ENCODE measurements at places on chromosomes 1 and 21.
A peak's percentile ranks its signal among the peaks of the same experiment; 100 is the strongest.

GRCh38 chr1:66282891-66283621, 250.9 kb upstream of the SGIP1 start:
- no peak for DNase-seq

DNA sequence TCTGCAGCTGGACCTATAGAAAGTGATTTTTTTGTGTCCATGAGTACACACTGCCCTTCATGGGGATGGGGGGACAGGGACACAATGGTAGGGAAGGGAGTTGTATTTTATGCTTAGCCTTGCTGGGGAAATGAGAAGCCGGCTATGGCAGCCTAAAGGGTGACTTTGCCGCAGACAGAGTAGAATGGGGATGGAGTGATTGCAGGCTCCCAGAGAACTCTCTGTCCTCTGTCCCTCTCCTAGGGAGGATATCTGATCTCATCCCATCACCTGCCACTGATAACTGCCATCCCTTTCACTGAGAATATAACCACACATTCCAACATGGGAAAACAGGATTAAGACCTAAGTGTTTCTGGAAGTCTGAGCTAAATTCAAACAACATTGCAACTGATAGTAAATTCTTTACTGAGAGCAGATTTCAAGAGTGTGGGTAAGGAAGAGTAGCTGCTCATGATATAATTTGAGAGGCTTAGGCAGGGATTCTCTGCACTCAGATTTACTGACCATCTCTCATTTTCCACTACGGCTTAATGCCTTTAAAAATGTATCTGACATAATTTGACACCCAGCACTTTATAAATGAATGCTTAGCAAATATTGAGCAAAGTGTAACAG, 13.9 kb downstream of the SH2D1B start:
- DNase-seq = peak; percentile 48

DNA sequence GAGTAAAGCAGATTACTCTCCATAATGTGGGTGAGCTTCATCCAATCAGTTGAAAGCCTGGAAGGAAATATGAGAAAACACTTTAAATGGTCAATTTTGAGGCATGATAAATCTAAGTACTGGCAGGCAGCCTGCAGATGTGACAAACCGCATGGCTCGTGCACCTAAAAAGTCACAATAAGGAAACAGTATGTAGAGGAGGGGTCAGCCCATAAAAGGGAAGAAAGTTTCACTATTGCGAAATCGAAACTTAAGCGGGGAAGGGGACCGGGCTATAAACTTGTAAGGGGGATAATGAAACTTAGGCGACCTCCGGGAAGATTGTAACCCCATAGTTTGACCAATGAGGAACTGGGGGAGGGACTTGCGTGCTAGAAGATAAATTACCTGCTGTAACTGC, 109.8 kb downstream of the PLPPR4 start:
- no peak for DNase-seq

- no peak for DNase-seq
Observed at GRCh38 chr1:200561856-200562214, 58.7 kb downstream of the KIF14 start.

GRCh38 chr1:7516929-7517328, 254.2 kb upstream of the VAMP3 start:
- no peak for DNase-seq

DNA sequence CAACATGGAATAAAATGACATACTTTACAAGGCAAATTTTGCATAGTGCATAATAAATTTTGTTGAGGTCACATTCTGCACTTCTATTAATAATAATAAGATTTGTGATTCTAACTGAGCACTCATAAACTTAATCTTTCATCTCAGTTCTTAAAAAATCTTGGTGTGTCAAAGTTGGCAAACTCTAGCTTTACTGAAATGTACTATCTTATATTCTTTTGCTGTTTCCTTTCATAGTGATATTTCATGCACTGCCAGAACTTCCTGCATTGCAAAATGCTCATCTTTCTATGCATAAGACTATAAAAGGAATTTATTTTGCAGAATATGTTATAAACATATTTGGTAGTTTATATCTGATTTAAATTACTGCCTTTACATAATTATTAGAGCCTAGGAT, 797.6 kb downstream of the ADGRL2 start:
- no peak for DNase-seq

- no peak for DNase-seq
Observed at GRCh38 chr1:179786815-179787685, 44.0 kb downstream of the FAM163A start.

DNA sequence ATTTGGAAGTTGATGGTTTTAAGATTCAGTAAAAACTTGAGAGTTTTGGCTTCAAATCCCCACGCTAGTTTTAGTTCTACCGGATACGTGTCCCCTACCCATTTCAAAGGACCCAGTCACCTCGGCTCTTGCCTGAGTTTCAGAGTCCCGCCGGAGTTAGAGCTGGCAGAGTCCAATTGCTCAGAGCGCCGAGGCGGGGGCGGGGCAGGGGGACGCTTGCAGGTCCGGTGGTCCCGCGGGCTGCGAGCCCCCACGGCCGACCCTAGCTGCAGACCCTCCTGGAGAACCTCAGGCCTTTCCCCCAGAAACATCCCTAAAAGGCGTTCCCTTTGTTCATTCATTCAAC, 765 bp upstream of the VPS45 start:
- DNase-seq = no peak

DNA sequence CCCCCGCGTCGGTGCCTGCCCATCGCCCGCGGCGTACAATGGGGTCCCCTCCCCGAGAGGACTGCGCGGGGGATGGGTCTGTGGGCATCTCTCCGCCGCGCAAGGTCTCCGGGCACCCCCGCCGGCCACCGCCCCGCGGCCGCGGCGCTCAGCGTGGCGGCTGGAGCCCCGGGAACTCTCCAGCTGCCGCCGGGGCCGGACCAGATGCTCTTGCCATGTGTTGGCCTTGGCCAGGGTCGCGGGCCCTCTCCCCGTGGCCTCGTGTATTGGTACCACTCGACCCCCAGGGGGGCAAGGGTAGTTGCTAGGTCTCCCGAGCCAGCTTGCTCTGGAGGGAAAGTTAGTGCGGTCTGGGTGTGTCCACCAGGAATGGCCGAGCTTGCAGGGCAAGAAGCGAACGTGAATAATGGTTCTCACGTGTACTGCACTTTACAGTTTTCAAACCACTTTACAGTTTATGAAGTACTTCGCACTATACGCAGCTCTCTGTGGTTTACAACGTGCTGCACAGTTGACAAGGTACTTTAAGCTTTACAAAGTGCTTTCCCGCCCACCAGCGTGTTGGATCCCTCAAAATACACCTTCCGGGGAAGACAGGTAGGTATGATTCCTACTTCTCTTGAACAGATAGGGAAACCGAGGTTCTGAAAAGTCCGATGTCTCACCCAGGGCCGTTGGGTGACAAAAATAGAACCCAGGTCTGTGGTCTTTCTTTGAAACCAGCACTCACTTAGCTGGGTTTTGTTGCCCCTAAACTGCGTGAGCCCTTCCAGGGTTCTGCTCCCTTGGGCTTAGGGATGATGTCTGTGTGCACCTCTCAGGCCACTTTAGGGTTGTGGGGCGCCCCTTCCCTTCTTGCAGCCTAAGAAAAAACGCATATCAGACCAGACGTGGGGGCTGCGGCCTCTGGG, 1.2 kb downstream of the EPHB2 start:
- peak; percentile 37 for DNase-seq

DNA sequence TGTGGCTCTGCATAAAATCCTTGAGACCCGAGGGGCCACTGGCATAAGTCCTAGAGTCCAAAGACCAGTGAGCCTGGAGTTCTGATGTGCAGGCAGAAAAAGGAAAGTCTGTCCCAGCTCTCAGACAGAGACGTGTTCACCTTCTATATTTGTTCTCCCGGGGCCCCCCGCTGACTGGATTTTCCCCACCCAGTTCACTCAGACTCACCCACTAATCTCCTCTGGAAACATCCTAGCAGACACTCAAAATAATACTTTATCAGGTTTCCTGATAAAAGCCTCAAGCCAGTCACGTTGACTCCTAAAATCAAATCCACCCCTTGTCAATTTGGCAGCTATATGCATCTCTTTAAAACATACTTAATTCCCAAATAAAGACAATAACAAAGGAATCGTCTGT, 1084.2 kb upstream of the NCAM2 start:
- DNase-seq = no peak

- no peak for DNase-seq
Observed at GRCh38 chr1:162138112-162138511, 68.6 kb downstream of the NOS1AP start.

DNA sequence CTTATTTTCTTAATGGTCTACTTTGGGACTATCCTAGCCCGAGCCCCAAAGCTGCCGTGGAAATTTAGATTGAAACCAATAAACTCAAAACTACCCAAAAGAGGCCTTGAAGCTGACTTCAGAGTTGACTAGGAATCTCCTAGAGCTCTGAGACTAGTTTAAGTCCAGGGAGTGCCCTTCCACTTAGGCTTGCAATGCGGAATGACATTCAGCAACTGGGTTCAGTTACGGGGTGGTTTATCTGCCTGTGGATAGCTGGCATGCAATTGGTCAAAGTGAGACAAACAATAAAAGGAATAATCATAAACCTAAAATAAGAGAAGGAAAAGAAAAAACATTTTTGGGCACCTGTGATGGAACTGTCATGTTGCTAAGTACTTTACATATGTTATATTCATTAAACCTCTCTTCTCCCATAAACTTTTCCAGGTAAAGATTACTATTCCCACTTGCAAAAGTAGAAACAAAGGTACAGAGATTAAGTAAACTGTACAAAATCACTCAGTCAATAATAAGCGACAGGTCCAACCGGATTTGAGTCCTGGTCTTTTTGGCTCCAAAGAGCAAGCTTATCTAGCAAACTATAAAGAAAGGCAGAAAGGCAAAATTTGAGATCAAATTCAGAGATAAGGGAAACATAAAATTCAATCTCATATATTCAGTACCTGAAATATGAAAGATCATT, 56.5 kb downstream of the GPATCH2 start:
- no peak for DNase-seq

DNA sequence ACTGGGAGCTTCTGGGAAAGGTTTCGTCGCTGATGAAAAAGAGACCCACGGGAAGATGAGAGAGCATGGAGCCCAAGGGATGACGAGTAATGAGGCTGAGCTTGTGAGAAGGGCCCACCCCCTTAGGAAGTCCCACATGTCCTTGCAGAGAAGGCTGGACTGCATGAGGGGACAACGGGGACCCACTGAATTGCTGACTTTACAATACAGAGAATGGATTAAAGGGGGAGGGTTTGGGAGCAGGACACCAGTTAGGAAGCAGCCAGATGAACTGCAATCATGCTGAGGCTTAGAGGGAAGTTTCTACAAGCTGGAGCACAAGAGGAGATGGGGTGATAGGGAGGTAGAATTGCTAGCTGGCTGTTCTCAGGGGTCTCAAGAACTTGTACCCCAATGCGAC, 5.5 kb upstream of the TMEM51 start:
- no peak for DNase-seq

DNA sequence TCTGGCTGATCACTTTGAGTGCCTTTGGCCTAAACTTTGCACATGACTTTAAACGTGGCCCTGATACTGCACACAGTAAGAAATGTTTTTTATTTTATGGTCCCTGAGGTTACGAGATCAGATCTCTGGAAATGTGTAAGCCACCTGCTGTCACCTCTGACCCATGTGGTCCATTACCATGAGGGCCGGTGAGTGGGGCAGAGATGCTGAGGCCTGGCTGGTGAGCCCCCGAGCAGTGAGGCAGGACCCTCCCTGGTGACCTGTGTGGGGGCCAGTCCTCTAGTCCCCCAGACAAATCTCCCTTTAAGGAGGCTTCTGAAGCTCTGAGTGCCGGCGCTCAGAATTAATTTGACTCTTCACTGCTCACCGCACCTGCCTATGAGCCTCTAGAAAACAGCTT, 12.4 kb downstream of the TFF3 start:
- no peak for DNase-seq
